ENCODE measurements at places on chromosomes 3 and 15.
A peak's percentile ranks its signal among the peaks of the same experiment; 100 is the strongest.

DNA sequence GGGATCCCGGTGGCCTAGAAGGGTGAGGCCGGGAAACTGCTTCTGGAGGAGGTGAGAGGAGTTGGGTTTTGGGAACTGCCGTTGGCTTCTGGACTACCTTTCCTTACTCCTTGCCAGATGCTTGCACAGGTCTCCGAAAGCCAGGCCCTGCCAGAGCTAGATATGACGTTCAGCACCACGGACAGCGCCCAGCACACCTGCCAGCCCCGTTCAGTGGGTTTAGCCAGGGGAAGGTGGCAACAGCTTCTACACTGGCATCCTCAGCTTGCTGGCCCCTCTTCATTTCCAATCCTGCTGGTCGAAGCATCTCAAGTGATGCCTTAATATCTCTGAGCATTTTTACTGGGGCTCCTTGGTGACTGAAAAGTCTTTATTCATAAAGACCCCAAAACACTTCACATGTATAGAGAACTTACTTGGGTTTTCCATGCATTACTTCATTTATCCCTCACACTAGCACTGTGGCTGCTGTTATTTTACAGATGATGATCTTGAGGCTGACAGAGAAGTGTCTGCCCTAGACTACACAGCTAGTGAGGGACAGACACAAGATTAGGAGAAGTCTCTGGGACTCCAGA is 21.9 kb downstream of the HCN4 start:
- peak; percentile 15 for DNase-seq

GRCh38 chr3:130748981-130749380 is 2.4 kb upstream of the PIK3R4 start:
- no peak for DNase-seq

GRCh38 chr3:151468284-151468917 is 7.5 kb upstream of the IGSF10 start:
- DNase-seq: peak; percentile 68

- no peak for DNase-seq
These were observed 18.0 kb downstream of the MIX23 start for GRCh38 chr3:122365073-122365472.

DNA sequence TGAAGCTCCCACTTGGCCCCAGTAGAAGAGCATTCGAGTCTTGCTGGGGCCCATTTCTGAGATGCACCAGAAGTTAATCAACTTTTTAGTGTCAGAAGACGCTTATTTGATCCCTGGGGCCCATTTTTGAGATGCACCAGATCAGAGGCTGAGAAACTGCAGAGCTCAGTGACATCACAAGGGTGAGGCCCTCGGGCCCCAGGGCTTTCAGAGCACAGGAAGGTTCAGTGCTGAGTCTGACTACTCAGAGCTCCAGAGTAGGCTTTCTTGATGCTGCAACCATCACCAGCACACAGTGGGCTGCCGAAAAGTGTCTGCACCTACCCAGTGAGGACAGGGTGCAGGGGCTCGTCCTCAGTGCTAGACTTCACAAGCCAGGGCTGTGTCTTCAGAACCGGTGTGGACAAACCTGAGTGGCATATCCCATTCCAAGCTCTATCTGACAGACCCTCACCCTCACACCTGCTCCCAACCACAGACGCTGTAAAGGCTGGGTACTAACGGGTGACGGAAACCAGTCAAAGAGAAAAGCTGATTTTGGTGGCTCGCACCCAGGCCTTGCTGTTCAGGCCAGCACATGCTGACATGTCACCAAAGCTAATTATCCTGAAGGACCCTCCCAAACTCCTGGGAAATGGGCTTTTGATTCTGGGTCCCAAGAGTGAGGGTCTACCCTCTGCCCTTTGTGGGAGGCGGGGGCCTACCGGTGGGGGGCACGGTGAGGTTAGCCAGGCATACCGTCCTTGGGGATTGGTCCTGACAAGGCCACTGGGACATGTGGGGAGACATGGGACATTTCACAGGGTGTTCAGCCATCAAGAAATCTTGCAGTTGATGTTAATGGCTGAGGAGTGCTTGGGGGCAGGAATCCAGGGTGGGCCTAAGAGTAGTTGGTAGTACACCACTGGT is 83.0 kb downstream of the PDCD6IP start:
- no peak for DNase-seq

DNA sequence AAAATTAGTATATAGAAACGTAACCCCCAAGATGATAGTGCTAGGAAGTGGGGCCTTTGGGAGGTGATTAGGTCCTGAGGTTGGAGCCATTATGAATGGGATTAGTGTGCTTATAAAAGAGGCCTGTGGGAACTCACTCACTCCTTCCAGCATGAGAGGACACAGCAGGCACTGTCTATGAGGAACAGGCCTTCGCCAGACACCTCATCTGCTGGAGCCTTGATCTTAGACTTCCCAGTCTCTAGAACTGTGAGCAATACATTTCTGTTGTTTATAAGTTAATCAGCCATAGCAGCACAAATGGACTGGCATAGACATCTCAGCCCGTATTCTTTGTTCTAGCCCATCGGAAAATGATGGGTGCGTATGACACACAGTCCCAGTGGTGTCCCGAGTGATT is 152.3 kb downstream of the GABRG3 start:
- DNase-seq: no peak

GRCh38 chr15:39944726-39945125 is 10.8 kb downstream of the EIF2AK4 start:
- DNase-seq: peak; percentile 90

- peak; percentile 86 for DNase-seq
These were observed 2.0 kb downstream of the ANKRD28 start for GRCh38 chr3:15795651-15796308.

DNA sequence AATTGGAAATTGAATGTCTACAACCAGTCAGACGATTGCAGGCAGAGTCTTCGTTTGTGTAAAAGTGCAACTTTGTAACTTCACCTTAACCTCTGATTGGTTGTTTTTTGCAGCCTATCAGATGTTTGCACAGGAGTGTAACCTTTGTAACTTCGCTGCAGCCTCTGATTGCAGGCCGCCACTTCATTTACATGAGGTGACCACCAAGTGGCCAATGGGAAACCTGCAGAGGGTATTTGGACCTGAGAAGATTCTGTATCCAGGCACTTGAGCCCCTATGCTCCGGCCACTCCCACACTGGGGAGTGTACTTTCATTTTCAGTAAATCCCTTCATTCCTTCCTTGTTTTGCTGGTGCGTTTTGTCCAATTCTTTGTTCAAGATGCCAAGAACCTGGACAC is 68.1 kb upstream of the PFN2 start:
- DNase-seq: no peak

DNA sequence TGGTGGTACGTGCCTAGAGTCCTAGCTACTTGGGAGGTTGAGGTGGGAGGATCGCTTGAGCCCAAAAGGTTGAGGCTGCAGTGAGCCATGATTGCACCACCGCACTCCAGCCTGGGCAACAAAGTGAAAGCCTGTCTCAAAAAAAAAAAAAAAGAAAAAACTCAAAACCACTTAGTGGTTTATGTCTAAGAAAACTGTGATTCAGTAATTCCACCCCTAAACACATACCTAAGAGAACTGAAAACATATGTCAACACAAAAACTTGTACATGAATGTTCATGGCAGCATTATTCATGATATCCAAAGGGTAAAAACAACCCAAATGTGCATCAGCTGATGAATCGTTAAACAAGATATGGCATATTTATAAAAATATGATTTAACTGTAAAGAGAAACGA is 14.3 kb downstream of the SPG21 start:
- no peak for DNase-seq

- DNase-seq: no peak
These were observed 296.1 kb downstream of the RPLP1 start for GRCh38 chr15:69748576-69749185.

GRCh38 chr15:58451826-58452225 is 20.0 kb downstream of the LIPC start:
- no peak for DNase-seq

DNA sequence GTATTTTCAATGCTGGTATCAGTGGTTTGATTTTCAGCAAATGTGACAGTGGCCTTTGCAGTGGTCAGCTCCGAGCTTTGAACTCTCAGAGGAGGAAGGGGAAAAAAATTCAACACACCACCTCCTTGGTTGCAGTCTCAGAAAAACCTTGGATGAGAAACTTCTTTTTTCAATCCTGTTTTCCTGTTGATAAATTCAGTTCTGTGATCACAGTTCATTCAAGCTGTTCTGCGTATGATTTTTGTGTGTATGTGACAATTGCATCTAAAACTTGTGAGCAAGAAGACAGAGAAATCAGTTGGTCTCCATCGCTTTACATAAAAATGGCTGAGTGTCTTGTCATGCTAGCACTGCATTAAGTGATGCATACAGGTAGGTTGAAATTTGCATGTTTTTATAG is 19.2 kb downstream of the ZBTB38 start:
- DNase-seq: no peak

GRCh38 chr3:37579181-37579580 is 282.5 kb upstream of the CTDSPL start:
- DNase-seq: no peak

DNA sequence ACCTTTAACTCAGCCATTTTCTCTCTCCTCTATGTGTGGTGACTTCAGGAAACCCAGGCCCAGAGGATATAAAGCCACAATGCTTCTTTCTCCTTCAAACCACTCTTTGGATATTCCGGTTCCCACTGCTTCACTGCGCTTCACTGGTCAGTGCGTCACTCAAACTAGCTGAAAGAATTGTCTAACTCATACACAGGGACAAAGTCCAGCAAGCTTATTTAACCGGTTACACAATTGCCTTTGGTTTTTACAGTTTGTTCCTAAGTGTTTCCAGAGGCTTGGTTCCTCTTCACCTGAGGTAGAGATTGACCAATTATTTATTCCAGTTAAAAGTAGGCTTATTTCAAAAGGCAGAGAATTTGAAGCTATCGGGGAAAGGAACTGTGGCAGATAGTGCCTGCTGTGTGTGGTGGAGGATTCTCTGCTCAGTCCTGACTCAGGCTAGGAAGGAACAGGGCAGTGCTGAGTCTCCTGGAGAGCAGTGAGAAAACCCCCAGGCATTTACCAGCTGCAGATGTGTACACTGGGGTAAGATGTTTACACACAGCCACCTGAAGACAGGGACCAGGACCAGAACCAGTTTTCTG is at the start of gene HGD:
TSS of gene HGD (minus strand) at position 145 of the 587 bp plus-strand sequence. CDS start at position 17, 128 bp downstream.
- no peak for DNase-seq

- DNase-seq: no peak
These were observed 758.3 kb upstream of the ARPP21 start for GRCh38 chr3:34881026-34881425.

DNA sequence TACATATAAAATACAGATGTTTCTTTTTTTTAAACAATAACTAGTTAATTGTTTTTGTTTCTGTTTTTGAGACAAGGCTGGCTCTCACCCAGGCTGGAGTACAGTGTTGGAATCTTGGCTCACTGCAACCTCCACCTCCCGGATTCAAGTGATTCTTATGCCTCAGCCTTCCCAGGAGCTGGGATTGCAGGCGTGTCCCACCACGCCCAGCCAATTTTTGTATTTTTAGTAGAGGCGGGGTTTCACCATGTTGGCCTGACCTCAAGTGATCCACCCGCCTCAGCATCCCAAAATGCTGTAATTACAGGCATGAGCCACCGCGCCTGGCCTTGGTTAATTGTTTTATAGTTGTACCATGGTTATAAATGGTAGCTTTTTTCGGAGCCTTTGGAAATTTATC is 72.3 kb downstream of the PIAS1 start:
- no peak for DNase-seq

- DNase-seq: no peak
These were observed 175.9 kb downstream of the USP13 start for GRCh38 chr3:179828738-179829137.

- no peak for DNase-seq
These were observed 28.0 kb downstream of the MESP1 start for GRCh38 chr15:89723031-89723430.

GRCh38 chr15:30928076-30928475 is 24.4 kb downstream of the FAN1 start:
- no peak for DNase-seq

DNA sequence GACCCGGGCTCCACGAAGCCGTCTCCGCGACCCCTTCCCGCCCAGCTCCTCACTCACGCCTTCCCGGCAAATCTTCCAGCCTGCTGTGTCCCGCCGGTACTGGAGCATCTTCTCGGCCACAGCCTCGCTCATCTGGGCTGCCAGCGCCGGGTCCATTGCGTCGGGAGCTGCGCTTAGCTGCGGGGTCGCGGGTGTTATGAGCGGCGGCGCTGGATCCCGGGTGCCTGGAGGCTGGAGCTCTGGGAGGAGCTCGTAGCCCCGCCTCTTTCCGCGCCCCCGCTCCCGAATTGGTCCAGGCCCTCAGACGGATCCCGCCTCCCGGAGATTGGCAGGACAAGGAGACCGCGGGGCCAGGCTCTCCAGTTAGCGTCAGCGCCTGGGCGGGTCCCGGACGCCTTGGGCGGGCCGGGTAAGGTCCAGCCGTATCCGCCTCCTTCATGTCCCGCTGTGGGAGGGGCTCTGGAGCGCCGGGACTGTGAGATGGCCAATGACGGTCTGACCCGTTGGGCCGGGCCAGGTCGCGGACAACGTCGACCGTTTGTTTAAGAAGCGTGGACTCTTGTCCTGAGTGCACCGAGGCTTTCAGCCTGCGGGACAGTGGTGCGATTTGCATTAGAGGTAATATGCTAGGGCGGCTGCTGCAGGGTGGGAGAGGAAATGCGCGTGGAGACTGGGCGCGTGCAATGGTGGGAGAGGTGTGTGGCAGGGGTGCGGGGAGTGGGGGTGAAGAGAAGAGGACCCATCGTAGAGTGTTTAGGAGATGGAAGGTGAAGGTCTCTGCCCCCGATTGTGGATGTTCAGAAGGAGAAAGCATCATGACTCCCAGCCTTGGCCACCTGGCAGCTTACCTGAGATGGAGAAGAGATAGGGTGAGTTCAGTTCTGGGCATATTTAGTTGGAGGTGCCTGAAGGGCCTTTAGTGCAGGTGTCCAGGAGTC is at the start of gene STARD5:
TSS of gene STARD5 (minus strand) at position 198 of the 938 bp plus-strand sequence. CDS start at position 156, 42 bp downstream.
- DNase-seq: peak; percentile 97

DNA sequence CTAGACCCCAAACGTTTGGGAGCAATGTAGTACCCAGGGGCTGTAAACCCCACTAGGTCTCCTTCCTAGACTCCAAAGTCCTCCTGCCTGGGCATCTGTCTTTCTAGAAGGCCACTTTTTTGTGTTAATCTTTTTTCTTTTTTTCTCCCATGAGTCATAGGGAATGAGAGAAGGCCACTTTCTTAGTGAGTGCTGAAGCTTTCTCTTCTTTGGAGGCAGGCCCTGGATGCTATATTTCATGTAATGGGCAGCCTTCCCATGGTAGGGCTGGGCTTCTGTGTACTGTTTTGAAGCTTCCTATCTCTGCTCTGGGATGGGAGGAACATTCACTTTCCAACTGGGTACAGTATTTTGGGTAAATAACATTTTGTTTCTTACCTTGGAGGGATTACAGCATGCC is 15.2 kb upstream of the RTP2 start:
- no peak for DNase-seq

DNA sequence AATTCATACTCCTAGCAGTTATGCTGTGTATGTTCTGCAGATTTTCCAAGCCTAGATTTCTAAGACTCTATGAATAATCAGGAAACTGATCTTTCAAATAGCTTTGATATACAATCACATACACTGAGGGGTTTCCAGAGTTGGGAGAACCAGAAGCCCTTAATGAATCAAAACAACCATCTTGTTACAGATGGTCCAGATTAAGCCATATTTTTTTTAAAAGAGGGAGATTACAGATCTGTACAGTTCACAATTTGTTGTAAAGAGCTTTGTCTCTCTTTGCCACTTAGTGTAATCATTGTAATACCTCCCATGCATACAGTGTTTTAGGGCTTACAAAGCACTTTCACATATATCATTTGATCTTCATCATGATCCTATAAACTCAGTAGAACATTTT is 47.7 kb downstream of the CADPS start:
- DNase-seq: no peak
